ENCODE measurements at places on chromosomes 7 and 10. TPM values are rescaled to one million over a fixed set of nuclear protein-coding genes. Genes with fewer than 3 reads are reported as not detected.

GRCh38 chr10:86497621-86498020 is 24.0 kb downstream of the WAPL start:
- DNase-seq: no peak

DNA sequence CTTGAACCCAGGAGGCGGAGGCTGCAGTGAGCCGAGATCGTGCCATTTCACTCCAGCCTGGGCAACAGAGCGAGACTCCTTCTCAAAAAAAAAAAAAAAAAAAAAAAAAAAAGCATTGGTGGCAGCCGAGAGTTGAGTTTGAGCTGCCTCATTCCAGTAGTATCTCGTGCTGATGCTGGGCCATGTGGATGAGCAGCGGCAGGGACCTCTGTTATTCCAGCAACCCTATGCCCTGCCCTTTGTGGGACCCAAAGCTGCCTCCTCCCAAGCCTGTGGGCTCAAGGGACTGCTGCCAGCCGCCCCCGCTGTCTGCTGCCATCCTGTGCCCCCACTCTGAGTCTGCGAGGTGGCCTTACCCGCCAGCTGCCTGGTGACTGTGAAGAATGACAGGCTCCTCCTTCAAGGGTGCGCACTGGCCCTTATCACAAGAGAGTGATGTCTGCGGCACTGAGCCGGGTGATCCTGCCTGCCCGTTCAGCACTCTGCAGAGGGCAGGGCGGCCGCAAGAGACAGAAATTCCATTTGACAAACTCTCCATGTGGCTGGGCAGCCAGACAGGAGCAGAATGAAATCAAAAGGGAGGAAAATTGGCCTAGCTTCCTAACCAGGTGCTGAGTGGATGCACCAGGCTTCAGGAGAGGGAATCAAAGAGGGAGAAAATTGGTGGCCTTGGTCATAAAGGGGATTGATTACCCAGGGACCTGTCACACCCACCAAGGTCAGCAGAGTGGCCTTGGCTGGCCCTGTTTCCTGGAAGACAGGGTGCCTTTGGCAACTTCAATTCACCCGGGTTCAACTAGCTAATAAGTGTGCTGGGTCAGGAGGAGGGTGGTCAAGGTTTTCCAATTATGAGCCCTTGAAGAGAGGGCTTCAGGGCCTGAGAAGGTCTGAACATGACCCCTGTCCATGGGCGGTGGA is 65.3 kb upstream of the ZMIZ1 start:
- DNase-seq: no peak

GRCh38 chr10:86287110-86287793 is 79.3 kb downstream of the GRID1 start:
- no peak for DNase-seq

DNA sequence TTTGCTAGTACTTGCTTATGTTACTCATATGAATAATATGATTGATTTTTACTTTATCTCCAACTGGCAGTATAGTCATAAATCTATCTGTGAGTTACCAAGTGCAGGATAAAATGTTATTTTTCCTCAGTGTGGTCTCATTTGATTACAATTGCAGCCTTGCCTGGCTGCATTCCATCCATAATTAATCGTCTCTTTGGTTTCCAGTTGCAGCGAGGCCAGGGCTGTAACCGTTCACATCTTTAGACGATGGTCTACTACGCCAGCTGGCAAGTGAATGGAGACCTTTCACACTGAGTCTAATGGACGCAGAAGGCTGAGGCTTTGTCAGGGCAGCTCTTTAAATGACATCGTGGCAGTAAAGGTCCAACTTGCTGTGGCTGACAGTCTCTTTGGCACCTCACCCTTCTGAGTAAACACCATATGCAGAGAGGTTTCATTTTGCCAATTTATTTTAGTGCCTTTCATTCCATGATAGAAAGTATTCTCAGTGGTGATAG is 84.0 kb downstream of the ARL4A start:
- DNase-seq: peak; percentile 81

DNA sequence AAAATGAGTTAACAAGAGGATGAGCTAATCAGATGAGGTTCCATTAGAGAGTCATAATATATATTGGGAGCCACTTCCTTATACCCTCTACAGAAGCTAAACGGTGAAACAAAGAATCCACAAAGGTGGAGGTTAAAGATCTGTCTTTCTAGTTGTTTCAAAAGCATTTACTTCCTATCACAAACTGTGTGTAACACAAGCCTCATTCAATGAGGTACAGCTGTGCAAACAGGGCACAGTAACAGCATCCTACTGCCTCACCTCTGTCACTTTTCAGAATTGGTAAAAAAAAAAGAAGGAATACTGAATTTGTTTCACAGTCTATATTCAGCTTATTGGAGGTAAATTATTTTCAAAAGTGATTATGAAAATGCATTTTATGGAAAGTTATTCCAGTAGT is 128.7 kb downstream of the AGMO start:
- DNase-seq: no peak

DNA sequence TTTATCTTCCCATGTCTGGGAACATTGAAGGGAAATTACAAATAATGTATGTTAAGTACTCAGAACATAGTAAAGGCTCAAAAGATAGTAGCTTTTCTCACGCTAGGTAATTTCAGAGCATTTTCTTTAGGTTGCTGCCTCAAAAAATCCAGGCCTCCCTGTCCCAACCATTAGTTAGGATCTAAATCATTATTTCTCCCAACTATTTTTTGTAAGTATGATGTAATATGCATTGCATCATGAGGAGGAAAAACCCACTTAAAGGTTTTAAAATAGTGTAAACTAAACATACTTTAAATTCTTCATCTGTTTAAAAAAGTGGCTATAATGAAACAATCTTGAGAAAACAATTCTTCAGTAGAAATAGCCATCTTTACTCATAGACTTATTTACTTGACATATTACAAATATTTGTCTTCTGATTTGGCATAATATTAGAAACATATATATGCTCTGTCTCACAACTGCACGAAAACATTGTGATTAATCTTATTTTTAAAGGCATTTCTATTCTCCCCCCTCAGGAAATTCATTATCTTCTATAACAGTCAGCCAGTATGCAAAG is 329.3 kb downstream of the ELMO1 start:
- no peak for DNase-seq

GRCh38 chr10:20350509-20350908 is 534.3 kb downstream of the PLXDC2 start:
- DNase-seq: no peak

DNA sequence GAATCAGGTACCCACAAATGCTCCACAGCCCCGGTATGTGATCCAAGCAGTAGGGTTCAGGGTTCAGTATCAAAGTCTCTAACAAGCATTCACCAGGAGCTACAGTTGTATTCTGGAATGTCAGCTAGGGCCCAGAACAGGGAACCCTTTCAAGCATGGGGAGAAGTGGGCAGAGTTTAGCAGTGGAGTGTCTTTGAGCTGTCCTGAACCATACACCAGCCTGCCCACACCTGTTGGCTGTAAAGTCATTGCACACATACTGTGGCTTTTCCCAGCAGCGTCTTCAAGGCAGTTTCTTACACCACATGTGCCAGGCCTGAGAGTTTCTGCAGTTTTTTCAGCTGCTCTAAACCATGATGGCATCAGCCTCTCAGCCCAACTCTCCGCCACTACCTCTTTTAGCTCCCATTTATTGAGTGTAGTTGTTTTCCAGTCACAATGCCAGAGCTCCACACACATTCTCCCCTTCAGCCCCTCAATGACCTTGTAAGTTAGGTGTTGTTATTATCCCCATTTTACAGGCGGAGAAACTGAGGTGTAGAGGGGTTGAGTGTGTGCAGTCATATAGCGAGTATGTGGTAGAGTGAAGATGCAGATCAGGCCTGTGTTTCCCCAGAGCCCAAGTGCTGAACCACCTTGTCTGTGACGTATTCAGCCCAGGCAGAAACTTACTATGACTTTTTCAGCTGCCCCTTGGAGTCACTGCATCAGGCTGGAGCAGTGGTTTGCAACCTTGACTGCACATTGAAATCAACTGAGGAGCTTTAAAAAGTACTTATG is 83.1 kb downstream of the CHN2 start:
- no peak for DNase-seq

- DNase-seq: no peak
Measured at GRCh38 chr7:102450242-102450641, 14.4 kb downstream of the ALKBH4 start.

OLAH gene
- 0.34 TPM for total RNA-seq

ANKRD7 gene
- total RNA-seq: not detected

FKBP6 gene
- not detected for total RNA-seq

OPALIN gene
- not detected for total RNA-seq

CCDC7 gene
- 2.4 TPM for total RNA-seq

GIMAP2 gene
- 31.6 TPM for total RNA-seq

RTKN2 gene
- total RNA-seq: 0.29 TPM

Measured in glomerular endothelial cell (primary cell).